Posterior vena cava (tissue), 2 donors: ENCODE measurements at places on chromosomes 7 and 10. TPM values are rescaled to one million over a fixed set of nuclear protein-coding genes. Genes with fewer than 3 reads are reported as not detected.
A peak's percentile ranks its signal among the peaks of the same experiment; 100 is the strongest.

DNA sequence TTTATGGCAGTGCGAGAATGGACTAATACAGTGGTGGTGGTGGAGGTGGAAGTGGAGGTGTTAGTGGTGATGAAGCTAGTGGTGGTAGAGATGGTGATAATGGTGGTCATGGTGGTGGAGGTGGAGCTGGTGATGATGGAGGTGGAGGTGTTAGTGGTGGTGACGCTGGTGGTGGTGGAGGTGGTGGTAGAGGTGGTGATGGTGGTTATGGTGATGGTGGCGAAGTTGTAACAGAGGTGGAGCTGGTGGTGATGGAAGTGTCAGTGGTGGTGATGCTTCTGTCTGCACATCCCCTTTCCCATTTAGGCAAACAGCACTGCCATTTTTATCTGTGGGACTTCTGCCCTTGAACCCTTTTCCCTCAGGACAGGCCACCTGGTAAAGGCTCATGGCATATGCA, 7.4 kb upstream of the PTPRN2 start:
- DNase-seq = no peak

GRCh38 chr7:142739923-142740492, 9.3 kb upstream of the PRSS1 start:
- no peak for DNase-seq

DNA sequence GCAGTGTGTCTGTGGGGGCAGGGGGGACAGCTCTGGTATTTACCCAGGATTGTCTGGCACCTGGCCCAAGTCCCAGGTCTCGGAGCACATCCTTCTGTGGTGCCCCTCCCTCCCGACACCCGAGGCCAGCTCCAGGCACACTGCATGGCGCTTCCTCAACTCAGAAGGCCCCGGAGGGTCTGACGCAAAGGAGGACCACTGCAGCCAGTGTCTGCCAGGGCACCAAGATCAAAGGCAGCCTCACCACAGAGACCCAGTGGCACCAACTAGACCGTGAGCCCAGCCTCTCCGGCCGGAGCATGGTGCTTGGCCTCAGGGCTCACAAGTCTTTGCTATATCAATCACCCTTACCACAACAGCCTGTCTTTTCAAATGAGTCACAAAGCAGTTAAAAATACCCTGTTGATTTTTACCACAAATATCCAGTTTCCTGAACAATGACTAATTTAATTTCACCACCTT, 99.3 kb upstream of the DDC start:
- DNase-seq = peak; percentile 71

GRCh38 chr10:21099291-21100062, 202.4 kb upstream of the NEBL start:
- no peak for DNase-seq

DNA sequence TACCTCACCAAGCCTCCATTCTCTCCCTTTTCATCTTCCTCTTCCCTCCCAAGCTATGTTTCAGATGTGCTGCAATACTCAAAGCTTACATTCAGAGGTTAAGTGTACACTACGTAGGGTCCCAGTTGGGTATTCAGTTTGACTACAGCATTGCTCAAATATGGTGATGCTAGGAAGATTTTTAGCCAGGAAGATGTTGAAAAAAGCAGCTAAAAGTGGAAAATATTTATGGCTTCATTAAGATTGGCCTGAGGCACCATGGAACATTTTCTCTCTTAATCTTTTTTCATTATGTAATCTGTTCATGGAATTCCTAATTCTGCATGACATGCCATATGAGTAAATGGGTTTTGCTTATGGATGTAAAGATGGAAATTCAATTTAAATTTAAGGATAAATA, 72.0 kb upstream of the ABCB5 start:
- no peak for DNase-seq

- no peak for DNase-seq
Measured at GRCh38 chr10:10320956-10321355, 696.7 kb upstream of the CELF2 start.

- no peak for DNase-seq
Measured at GRCh38 chr10:17213646-17214349, 12.3 kb upstream of the TRDMT1 start.

- DNase-seq = no peak
Measured at GRCh38 chr10:77333610-77334340, 303.8 kb downstream of the KCNMA1 start.

DNA sequence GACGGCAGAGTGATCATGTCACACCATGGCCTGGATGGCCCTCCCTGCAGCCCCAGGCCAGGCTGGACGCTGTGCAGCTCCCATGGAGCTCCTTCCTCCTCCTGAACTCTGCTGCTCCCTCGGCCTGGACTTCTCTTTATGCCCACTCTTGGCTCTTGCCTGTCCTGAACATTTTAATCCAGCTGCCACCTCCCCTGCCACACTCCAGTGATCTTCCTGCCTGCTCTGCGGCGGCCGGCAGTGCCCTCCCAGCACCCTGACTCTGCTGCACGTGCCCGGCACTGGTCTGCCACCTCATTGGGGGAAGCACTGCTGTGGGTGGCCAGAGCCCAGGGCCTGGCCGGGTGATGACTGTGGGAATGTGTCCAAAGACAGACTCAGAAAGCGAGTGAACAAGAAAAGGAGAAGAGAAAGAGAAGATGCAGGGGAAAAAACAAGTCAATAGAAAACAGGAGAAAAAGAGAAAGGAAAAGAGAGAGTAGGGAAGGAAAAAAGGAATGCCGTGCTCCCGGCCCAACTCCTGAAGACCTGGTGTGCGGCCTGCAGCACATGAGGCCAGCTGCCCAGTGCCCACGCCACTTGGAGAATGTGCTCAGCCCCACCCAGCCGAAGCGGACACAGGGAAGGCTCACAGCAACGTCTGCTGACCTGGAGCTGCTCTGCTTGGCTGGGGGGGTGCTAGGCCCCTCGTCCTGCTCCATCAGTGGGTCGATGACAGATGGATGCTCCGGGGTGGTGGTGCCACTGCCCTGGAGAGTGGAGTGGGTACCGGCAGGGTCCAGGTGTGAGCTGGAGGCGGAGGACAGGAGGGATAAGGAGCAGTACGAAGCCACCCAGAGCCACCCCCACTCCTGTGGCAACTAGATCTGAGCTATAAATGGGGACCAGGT, 115.9 kb downstream of the DLG5 start:
- DNase-seq = peak; percentile 76

GRCh38 chr10:12707461-12708185, 293.9 kb downstream of the CCDC3 start:
- DNase-seq = no peak

DNA sequence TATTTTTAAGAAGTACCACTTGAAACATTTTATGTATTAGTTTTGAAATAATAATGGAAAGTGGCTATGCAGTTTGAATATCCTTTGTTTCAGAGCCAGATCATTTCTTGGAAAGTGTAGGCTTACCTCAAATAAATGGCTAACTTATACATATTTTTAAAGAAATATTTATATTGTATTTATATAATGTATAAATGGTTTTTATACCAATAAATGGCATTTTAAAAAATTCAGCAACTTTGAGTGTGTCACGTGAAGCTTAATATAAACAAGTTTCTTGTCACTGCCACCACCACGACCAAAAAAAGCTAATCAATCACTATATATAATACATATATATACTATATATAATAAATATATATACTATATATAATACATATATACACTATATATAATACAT, 4.8 kb downstream of the IL6 start:
- DNase-seq = no peak

DNA sequence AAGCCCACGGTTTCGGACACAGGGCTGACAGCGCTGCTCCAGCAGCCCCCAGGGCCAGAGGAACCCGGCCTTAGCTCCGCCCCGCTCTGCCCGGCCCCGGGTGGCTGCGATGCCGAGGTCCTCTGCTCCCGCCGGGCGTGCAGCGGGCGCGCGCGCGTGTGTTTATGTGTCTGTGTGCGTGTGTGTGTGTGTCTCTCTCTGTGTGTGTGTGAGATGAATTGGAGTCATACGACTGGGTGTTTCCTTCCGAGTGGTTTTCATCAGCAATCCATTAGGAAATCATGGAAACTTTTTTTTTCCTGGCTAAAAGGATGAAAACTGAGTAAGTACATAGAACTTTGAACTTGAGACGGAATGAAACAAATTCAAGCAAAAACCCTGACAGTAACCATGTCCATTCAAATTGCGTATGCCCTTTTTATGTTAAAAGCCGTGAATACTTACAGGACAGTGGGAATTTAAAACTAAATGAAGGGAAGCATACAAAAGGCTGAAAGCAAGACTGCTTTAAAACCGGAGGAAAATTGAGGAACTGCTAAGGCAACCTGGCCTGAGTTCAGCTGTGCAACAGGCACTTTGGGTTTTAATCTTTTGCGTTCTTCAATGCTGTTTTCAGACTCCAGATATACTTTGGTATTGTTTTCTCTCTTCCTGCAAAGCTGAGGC, at the start of gene CPED1:
Gene CPED1, plus strand, starts transcription at position 121 of the 666 bp plus-strand sequence. CDS start 911 bp downstream, outside the sequence.
- peak; percentile 95 for DNase-seq

DNA sequence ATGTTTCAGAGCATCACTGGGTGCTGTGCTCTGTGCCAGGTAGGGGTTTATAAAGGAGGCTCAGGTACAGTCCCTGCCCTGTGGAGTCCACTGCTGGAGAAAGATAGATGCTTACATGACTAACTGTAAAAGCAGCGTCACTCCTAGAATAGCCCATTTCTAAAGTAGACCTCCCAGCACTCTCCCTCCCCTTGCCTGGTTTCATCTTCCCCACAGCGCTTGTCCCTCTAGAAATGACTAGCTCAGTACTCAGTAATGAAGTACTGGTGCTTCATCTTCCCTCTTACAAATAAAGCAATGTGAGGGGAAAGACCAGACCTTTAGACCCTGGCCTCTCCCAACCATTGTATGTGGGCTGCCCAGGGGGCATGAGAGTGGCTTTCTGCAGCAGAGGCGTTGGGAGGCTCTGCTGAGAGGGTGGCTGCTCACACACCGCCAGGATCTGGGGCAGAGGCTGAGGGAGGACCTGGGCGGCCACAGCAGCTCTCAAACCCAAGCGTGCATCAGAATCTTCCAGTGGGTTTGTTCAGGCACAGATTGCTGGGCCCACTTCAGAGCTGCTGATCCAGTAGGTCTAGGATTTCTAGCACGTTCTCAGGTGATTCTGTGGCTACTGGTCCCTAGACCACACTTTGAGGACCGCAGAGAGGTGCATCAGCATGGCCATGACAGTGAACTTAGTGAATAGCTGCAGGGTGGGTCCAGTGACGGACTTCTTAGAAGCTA, 110.3 kb upstream of the ANLN start:
- DNase-seq = no peak

- DNase-seq = no peak
Measured at GRCh38 chr10:118394301-118395200, 52.4 kb upstream of the FAM204A start.

- DNase-seq = no peak
Measured at GRCh38 chr10:2414039-2414438, 653.3 kb upstream of the PFKP start.

- peak; percentile 88 for DNase-seq
Measured at GRCh38 chr7:116953906-116954838, 871 bp downstream of the ST7 start.

GRCh38 chr7:12694817-12695216, 7.4 kb downstream of the ARL4A start:
- DNase-seq = no peak

GRCh38 chr10:129718548-129719414, 245.3 kb downstream of the EBF3 start:
- DNase-seq = peak; percentile 64

GRCh38 chr7:157375410-157375809, 38.6 kb downstream of the DNAJB6 start:
- no peak for DNase-seq

DNA sequence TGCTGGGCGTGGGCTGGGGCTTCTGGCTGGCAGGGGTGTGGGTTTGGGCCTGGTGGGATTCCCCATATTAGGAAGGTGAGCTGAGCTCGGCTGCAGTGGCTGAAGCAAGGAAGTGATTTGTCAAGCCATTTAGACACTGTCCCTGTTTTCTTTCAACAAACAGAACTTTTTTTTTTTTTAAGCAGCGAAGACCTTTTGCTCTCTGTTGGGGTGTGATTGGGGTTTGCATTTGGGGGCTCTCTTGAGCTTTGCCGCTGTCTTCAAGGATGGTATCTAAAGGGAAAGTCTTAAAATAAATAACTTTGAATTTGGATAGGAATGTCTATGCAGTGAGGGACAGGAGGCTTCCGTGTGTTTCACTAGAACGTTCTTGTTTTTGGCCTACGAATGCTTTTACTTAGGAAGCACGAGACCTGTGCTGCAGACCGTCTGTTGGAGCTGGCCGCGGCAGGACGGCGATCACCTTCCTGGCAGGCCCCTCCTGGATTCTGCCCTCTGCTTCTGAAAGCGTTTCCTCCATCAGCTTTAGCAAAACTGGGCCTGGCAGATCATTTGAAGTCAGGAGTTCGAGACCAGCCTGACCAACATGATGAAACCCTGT, 43.9 kb downstream of the FOXK1 start:
- DNase-seq = no peak

GRCh38 chr10:3186368-3186767, 13.8 kb upstream of the PITRM1 start:
- no peak for DNase-seq

DNA sequence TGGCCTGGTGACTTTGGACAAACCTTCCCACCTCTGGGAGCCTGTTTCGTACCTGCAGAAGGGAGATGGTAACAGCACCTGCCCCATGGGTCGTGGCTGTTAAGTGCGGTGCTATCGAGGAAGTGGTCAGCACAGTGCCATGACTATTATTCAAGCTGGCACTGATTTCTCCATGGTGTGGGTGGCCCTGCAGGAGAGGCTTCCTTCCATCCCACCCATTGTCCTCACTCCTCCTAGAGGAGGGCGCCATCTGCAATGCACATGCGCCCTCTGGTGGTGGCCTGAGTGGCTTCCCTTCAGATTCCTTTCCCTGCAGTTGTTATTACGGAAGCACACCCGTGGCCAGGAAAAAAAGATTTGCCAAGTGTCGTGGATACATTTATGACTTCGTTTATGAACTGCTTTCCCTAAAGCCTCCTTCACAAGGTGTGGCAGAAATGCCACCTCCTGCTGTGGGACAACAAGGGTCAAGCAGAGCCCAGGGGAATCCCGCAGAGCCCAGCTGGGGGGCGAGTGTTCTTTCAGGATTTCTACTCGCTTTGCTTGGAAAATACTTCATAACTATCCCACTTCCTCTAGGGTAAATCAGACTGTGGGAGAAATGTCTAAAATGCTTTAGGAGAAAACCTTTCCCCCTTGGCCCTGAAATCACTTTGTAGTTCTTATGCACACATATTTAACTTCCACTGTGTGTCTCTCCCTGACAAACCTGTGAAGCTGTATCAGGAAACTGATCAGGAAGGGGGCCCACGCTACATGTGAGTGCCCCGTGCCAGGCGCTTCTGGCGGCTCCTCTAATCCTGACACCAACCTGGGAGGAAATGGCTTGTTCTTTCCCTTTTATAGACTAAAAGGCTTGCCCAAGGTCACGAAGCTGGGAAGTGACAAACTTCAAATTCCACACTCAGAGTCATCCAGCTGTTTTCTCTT, 98.0 kb upstream of the ANLN start:
- DNase-seq = peak; percentile 95

- DNase-seq = peak; percentile 76
Measured at GRCh38 chr7:155533827-155534690, 12.3 kb downstream of the CNPY1 start.

- DNase-seq = no peak
Measured at GRCh38 chr10:75807456-75807855, 376.0 kb downstream of the LRMDA start.

Gene GHRHR
- total RNA-seq = not detected

Gene ACTR3C
- total RNA-seq = 1.00 TPM

Gene IL6
- total RNA-seq = 65.6 TPM

Gene MTURN
- 76.1 TPM for total RNA-seq

Gene ZNF853
- total RNA-seq = 11.9 TPM

Gene PTF1A
- not detected for total RNA-seq

Gene SGMS1
- total RNA-seq = 33.7 TPM

Gene PROSER2
- total RNA-seq = 1.6 TPM

Gene DPP6
- 1.2 TPM for total RNA-seq

Gene ANKRD61
- total RNA-seq = 0.42 TPM

Gene LLCFC1
- not detected for total RNA-seq

Gene TMEM176A
- 47.2 TPM for total RNA-seq

Gene HSPA12A
- 20.8 TPM for total RNA-seq
